ENCODE measurements at places on chromosomes 6 and 20. TPM values are rescaled to one million over a fixed set of nuclear protein-coding genes. Genes with fewer than 3 reads are reported as not detected.

- H3K36me3 ChIP-seq: no peaks in the 10 kb centered on the region
- H3K4me1 ChIP-seq: peaks cover 5% of the 10 kb centered on the region
- no peak overlapping the region for H3K4me3 ChIP-seq
- H3K27ac ChIP-seq: no peak overlapping the region
These were observed 136.6 kb downstream of the GMDS start for GRCh38 chr6:2108700-2109306.

DNA sequence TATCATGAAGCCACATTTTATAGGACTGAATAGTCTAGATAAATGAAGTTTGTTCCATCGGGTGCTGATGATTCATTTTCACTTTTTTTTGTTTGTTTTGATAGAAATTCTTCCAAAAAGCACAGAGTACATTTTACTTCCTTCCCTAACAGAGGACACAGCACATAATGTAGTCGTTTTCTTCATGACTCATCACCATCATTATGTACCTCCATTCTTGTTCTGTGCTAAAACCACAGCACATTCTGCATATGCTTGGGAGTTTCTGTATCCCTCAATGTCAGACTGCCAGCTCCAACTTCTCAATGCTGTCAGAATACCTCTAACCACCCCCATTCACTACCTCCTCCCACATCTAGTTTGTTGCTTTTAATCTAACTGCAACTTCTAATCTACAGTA lies 1004.9 kb upstream of the ADGRB3 start:
- H3K4me1 ChIP-seq: peaks cover 1% of the 10 kb centered on the region
- H3K27ac ChIP-seq: no peak overlapping the region
- H3K36me3 ChIP-seq: no peaks in the 10 kb centered on the region
- H3K27me3 ChIP-seq: no peaks in the 10 kb centered on the region
- no peak overlapping the region for H3K4me3 ChIP-seq
- DNase-seq: no peak

DNA sequence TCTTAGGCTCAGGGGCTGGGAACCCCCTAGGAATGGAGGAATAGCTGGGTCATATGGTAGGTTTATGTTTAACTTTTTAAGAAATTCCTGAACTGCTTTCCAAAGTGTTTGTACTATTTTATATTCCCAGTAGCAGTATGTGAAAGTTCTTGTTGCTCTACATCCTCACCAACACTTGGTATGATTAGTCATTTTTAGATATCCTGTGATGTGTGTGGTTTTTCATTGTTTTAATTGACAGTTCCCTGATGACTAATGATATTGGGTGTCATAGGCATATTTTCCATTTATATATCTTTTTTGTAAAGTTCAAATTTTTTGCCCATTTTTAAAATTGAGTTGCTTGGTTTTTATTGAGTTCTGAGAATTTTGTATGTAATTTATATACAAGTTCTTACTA lies 72.3 kb downstream of the SLC16A10 start:
- H3K36me3 ChIP-seq: no peaks in the 10 kb centered on the region
- H3K27me3 ChIP-seq: no peaks in the 10 kb centered on the region
- no peaks in the 10 kb centered on the region for H3K4me1 ChIP-seq

DNA sequence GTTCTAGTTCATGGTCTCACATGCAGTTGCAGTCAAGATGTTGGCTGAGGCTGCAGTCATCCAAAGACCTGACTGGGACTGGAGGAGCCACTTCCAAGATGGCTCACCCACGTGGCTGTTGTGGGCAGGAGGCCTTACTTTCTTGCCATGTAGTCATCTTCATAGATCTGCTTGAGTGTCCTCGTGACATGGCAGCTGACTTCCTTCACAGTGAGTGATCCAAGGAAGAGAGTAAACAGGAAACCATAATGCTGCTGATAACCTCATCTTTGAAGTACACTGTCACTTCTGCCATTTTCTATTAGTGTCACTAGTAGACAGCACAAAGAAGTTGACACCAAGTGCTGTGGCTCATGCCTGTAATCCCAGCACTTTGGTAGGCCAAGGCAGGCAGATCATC lies 40.1 kb upstream of the AKIRIN2 start:
- no peak overlapping the region for H3K27ac ChIP-seq
- no peaks in the 10 kb centered on the region for H3K4me1 ChIP-seq
- H3K36me3 ChIP-seq: no peaks in the 10 kb centered on the region
- DNase-seq: no peak
- H3K4me3 ChIP-seq: no peak overlapping the region

The EYA4 gene
- 1.7 TPM for total RNA-seq

The WFDC12 gene
- total RNA-seq: not detected

The TLDC2 gene
- total RNA-seq: 0.36 TPM

All from aorta (tissue), 5 donors.